Esophagus muscularis mucosa (tissue), 4 donors: ENCODE measurements at places on chromosomes 6 and 20. TPM values are rescaled to one million over a fixed set of nuclear protein-coding genes. Genes with fewer than 3 reads are reported as not detected.

The OTOR gene
- total RNA-seq, result not detected

The BNIP5 gene
- not detected for total RNA-seq

The CLDN20 gene
- total RNA-seq, result not detected

The INSM1 gene
- total RNA-seq, result not detected

The GTF2H4 gene
- total RNA-seq, result 8.3 TPM

The RNF182 gene
- total RNA-seq, result 0.45 TPM

The PRKN gene
- 11.4 TPM for total RNA-seq

The ADGRF5 gene
- total RNA-seq, result 33.6 TPM

The PSORS1C2 gene
- not detected for total RNA-seq

The ZNF311 gene
- total RNA-seq, result 1.7 TPM

The SLPI gene
- total RNA-seq, result 62.8 TPM

The NHLRC1 gene
- 0.50 TPM for total RNA-seq

The SLC17A3 gene
- not detected for total RNA-seq

The TREM2 gene
- total RNA-seq, result 1.6 TPM

The SEL1L2 gene
- total RNA-seq, result not detected

The C20orf204 gene
- 0.42 TPM for total RNA-seq

The PTK6 gene
- total RNA-seq, result 1.2 TPM

The POU5F1 gene
- not detected for total RNA-seq
